H1 (cell line): ENCODE measurements at places on chromosomes 11 and 22. TPM values are rescaled to one million over a fixed set of nuclear protein-coding genes. Genes with fewer than 3 reads are reported as not detected.

- no peaks in the 10 kb centered on the region for H3K27me3 ChIP-seq
- H3K4me3 ChIP-seq, result no peak overlapping the region
- H3K27ac ChIP-seq, result no peak overlapping the region
Observed at GRCh38 chr11:47986219-47986618, 5.9 kb downstream of the PTPRJ start.

DNA sequence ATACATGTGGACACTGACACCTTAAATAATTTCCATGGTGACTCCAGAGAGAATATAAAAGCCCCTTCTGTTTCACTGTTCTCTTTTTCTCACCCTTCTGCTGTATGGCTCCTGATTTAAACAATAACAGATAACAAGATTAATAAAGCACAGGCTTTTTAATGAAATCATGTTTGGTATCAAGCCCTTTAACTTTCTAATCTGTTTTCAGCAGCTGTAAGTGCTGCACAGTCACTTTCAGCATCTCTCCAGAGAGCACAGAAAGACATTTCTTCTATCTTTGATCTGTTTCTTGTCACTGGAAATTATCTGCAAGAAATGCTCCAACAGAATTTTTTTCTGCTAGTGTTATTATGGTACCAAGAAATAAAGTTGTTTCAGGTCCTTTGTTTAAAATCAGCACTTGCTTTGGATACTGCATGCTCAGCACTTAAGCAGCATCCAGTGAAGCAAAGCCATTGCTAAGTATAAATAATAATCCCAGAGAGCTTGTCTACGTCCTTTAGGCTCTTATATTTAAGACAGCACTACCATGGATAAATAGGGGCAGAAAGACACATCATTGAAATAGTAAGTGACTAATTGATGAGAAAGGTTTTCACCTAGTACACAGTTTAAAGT, 134.2 kb upstream of the CARD18 start:
- no peak overlapping the region for H3K4me3 ChIP-seq
- no peak for DNase-seq
- H3K4me1 ChIP-seq, result no peaks in the 10 kb centered on the region
- no peak overlapping the region for H3K27ac ChIP-seq
- H3K36me3 ChIP-seq, result no peaks in the 10 kb centered on the region
- no peaks in the 10 kb centered on the region for H3K27me3 ChIP-seq

DNA sequence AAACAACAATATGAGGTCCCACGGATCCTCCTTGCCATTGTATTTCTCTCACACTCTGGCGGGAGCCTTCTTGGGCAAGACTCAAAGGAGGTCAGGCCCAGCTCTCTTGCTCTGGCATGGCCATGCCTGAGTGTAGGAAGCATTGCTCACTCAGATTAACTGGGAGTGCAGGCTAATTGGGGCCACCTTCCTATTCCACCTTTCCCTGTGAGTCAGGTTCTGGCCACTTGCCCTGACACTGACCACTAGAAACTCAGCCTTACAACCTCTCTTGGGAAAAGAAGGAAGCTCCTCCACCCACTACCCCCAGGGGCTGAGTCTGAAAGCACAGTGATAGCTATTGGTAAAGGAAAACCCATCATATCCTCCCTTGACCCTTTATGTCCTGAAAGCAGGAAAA, 121.8 kb upstream of the NTM start:
- no peak overlapping the region for H3K4me3 ChIP-seq
- no peaks in the 10 kb centered on the region for H3K36me3 ChIP-seq
- no peaks in the 10 kb centered on the region for H3K27me3 ChIP-seq
- peaks cover 10% of the 10 kb centered on the region for H3K4me1 ChIP-seq
- peak; percentile 37 for DNase-seq
- H3K27ac ChIP-seq, result no peak overlapping the region

Gene TREH
- not detected in 2 replicates for total RNA-seq

GRCh38 chr11:23097891-23098290, 237.6 kb upstream of the CCDC179 start:
- H3K27ac ChIP-seq, result no peak overlapping the region
- H3K27me3 ChIP-seq, result no peaks in the 10 kb centered on the region
- H3K36me3 ChIP-seq, result no peaks in the 10 kb centered on the region
- no peak overlapping the region for H3K4me3 ChIP-seq

DNA sequence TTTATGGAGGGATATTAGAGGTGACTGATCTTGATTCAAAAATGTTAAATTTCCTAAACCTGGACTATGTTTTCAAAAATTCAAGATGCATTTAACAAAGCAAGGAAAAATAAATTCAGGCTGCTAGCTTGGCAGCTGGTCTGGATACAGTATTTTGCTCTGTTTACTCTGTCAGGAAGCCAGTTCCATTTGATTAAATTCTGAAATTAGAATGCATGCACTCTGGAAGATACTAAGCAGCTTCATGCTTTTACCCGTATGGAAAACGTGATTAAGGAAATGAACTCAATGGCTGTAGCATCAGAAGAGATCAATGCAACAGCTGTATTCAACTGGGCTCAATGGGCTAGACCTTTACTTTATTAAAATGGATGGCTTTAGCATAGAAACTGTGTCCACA, 14.2 kb downstream of the C11orf71 start:
- no peak overlapping the region for H3K4me3 ChIP-seq
- H3K4me1 ChIP-seq, result no peaks in the 10 kb centered on the region
- no peak for DNase-seq
- no peaks in the 10 kb centered on the region for H3K36me3 ChIP-seq
- no peaks in the 10 kb centered on the region for H3K27me3 ChIP-seq
- no peak overlapping the region for H3K27ac ChIP-seq

DNA sequence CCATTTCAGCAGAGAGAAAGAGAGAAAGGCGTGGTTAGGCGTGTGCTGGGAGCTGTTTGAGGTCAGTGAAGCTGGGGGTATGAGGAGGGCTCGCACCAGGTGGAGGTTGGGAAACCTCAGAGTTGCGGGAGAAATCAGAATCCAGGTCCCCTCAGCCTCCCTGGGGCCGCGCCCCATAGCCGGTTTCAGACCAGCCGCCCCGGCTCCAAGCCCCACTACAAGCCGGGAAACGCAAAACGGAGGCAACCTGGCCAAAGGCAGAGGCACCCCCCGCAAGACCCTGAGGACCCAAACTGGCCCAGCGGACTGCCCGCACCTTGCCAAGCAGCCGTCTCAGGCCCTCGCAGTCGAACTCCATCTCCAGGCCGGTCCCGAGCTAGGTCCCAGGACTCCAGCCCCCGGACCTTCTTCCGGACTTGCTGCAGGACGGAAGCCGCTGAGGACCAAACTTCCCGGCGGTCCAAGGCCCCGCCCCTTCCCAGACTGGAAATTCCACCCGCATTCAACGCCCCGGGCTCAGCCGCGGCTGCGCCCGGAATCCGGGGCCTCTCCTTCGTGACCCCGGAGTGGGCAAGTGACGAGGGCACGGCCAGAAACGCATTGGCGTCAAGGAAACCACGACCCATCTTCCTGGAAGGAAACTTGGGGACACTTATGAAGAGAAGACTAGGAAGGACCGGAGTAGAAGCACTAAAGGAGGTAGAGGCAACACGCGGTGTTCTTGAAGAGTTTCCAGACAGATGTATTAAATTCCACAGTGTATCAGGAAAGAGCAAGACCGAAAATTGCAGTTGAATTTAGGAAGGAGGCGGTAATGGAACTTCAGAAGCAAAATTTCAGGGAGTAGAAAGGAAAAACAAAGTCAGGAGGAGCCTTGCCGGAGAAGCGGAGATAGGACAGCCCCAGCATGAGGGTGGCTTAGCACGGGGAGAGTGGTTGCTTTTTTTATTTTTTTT, at the start of gene UEVLD:
UEVLD (minus strand) TSS at position 438 of the 956 bp plus-strand sequence; CDS start at position 358, 80 bp downstream.
- no peaks in the 10 kb centered on the region for H3K36me3 ChIP-seq
- peak; percentile 89 for DNase-seq
- H3K4me1 ChIP-seq, result peaks cover 3% of the 10 kb centered on the region
- no peaks in the 10 kb centered on the region for H3K27me3 ChIP-seq
- H3K27ac ChIP-seq, result peak within 1 kb of the TSS; percentile 53
- H3K4me3 ChIP-seq, result peak within 1 kb of the TSS; percentile 92

GRCh38 chr11:93526346-93526633, 16.9 kb downstream of the SMCO4 start:
- no peak overlapping the region for H3K27ac ChIP-seq
- H3K27me3 ChIP-seq, result no peaks in the 10 kb centered on the region
- H3K4me1 ChIP-seq, result peaks cover 15% of the 10 kb centered on the region; the same call in 1 of the 2 replicates
- DNase-seq, result no peak
- H3K36me3 ChIP-seq, result no peaks in the 10 kb centered on the region

GRCh38 chr11:61054927-61055562, 47.2 kb upstream of the CD5 start:
- H3K4me1 ChIP-seq, result no peaks in the 10 kb centered on the region
- H3K27ac ChIP-seq, result no peak overlapping the region

GRCh38 chr11:18594999-18595749, 4.4 kb upstream of the MISFA start:
- no peaks in the 10 kb centered on the region for H3K27me3 ChIP-seq
- no peaks in the 10 kb centered on the region for H3K4me1 ChIP-seq
- DNase-seq, result no peak
- peaks cover 3% of the 10 kb centered on the region; the same call in 1 of the 2 replicates for H3K36me3 ChIP-seq
- no peak overlapping the region for H3K4me3 ChIP-seq

DNA sequence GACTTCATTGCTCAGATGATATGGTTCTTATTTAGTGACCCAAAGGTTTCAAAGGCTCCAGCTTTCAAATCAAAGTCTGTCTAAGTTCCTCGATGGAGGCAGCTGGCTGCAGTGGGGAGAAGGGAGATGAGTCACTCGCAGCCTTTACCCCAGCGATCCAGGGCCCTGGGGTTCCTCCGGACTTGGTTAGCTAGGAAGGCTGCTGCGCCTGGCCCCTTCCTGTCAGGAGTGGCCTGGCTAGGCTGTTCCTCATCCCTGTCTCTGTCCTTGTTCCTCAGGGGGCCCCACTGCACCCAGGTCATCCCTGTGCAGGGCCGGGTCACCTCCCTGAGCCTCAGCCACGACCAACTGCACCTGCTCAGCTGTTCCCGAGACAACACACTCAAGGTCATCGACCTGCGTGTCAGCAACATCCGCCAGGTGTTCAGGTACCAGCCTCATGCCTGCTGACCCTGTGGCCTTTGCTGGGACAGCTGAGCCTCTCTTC, 13.9 kb downstream of the ATG16L2 start:
- DNase-seq, result no peak
- H3K4me3 ChIP-seq, result no peak overlapping the region
